CD4-positive, alpha-beta T cell treated with Interleukin-1 beta for 1 hour (primary cell): ENCODE measurements at places on chromosomes 6 and 20.

- DNase-seq: no peak
Measured at GRCh38 chr6:134171517-134171916, 119.1 kb upstream of the SLC2A12 start.

- peak; percentile 63 for DNase-seq
Measured at GRCh38 chr20:48723308-48724264, 104.2 kb downstream of the PREX1 start.

- no peak for DNase-seq
Measured at GRCh38 chr6:39204646-39205244, 24.5 kb downstream of the KCNK5 start.

DNA sequence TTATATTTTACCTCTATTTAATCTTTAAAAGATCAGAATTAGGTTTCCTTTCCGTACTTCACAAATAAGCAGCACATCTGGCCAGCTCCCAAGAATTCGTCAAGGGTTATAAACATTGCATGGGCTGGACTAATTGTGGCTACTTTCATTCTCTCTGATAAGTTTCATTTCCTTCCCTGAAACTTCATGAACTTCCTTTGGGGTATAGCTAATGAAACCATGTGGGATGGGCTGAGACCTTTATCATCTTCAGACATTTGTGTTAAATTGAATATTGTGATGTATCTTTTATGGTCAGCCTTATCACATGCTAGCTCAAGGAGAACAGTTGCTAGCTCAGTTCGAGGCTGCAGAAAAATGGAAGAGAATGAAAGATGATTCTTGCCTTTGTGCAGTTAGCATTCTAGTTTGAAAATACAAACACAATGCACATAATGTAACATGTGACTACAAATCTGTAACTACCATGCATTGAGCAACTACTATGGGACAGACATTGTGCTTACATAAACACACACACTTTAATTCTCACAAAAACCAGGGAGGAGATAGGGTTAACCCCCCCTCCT, 1.7 kb upstream of the GMPR start:
- no peak for DNase-seq

- no peak for DNase-seq
Measured at GRCh38 chr6:168037856-168038255, 40.4 kb downstream of the KIF25 start.

- no peak for DNase-seq
Measured at GRCh38 chr20:39263076-39263475, 300.9 kb downstream of the DHX35 start.

DNA sequence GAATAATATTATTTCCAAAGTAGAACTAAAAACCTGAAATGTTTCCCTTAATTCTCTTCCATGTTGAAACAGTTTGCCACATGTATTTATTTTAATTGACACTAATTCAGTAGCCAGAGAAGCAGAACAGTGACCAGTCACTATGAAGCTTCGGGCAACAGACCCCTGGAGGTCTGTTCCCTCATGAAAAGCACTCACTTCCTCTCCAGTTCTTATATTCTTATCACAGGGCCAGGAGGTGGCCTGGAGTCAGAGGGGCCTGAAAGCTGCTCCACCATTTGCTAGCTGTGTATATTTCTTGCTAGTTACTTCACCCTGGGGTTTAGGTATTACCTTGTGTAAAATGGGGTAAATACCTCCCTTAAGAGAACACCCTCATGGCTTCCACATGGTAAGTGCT, 49.1 kb downstream of the MAP7 start:
- DNase-seq: no peak

DNA sequence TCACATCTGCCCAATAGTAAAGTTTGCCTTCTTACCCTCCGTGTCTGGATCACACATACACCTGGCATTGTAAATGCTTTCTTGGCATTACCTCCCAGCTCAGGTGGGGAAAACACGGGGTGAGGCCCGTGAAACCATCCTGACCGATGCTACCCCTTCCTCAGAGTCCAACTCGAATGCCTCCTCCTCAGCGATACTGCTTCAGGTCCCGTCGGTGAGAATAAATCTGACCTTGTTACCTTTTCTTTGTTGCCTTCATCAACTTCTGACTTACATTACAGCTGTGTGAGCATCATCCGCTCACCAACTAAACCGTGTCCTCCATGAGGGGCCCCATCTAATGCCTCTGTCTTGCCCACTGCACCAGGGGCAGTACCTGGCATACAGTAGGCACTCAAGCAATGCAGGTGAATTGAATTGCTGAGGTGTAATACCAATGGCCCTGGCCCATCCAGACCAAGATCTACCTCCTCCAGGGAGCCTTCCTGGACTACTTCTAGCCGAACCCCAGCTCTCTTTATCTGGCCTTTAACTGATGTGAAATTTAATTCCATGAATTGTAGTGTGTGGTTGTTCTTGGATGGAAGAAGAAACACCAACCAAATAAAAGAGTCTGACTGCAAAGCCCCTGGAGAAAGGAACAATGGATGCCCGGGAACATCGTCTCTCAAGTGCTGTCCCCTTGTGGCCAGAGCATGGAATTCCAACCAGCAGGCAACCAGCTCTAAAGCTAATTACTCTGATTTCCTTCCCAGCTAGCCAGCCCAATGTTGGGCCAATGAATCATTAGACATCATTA, 141.5 kb downstream of the ANKRD60 start:
- DNase-seq: no peak

DNA sequence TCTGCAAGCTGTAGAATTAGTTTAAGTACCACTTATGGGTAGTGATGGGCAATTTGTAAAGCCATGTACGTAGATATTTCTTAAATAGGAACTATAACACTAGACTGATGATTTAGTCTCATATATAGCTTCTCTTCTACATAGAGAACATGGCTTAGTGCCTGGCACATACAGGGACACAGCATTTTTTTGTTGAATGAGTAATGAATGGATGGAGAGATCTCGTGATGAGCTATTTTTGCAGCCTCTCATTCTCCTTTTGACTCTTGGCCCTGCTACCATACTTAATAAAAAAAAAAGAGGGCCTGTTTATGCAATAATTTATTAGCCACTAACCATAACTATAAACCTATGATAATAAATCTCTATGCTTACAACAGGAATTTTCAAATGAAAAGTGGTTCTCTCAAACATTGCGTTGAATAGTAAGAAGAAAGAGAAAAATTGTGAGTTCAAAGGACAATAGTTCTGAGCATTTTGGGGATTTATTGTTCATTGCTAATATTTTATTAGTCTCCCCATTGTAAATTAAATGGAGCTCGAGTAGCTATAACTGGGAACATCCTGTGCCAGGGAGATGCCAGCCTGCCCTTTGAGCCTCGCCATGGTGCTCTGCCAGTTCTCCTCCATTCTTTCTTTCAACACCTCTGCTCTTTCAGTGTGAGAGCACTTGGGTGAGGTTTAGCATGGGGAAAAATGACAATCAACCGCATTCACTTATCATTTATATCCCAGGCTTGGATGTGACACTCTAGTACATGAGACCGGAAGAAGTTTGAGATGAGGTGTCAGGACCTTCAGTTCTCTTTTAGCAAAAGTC, 14.7 kb upstream of the RCAN2 start:
- DNase-seq: no peak

GRCh38 chr6:168148231-168148849, 69.3 kb upstream of the FRMD1 start:
- no peak for DNase-seq

DNA sequence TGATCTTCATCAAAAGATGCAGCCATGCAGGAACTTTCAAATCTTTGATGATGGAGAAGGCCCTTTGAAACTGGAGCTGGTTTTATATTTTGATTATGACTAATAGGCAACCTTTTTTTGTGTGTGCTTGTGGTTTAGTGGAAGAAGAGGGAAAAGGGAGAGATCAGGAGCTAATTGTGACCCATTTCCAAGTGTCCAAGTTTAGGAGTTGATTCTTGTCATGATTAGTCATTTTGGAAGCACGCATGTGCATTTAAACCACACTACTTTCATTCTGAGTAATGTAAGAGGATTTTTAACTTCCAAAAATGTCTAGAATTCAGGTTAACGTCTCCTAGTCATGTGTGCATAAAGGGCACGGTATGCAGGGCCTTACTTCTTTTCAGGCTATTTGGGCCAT, 3.5 kb downstream of the FOXO3 start:
- DNase-seq: no peak

GRCh38 chr20:36497856-36498255, 43.5 kb upstream of the MYL9 start:
- no peak for DNase-seq

DNA sequence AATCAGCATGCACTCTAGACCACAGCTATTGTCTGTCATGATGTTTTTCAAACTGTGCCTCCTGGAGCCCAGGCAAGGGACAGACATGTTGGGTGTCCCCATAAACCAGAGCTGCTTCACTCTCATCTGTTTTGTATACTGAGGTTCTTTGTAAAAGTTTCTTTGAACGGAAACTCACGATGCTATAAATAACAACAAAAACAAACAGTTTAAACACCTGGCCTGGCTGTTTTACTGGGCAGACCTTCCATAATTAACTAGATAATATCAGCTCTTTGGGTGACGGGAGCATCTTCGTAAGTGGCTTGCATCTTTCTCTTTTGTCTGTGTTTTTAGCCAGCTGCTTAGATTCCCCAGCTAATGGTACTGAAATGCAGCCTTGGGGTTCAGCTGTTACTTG, 190.3 kb downstream of the ZDHHC14 start:
- no peak for DNase-seq

- DNase-seq: no peak
Measured at GRCh38 chr6:105952772-105953690, 133.1 kb upstream of the PRDM1 start.

DNA sequence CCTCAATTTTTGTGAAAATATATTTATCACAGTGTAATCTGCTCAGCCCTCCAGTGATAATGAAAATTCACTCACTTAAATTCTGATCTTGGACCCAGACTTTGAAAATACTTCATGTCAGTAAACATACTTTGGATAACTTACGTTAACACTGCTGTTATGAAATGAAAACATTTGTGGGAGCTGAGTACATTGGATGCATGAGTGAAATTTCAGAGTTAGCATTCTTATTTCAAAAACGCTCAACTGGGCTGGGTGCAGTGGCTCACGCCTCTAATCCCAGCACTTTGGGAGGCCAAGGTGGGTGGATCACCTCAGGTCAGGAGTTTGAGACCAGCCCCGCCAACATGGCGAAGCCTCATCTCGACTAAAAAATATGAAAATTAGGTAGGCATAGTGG, 196.4 kb downstream of the UTRN start:
- no peak for DNase-seq

DNA sequence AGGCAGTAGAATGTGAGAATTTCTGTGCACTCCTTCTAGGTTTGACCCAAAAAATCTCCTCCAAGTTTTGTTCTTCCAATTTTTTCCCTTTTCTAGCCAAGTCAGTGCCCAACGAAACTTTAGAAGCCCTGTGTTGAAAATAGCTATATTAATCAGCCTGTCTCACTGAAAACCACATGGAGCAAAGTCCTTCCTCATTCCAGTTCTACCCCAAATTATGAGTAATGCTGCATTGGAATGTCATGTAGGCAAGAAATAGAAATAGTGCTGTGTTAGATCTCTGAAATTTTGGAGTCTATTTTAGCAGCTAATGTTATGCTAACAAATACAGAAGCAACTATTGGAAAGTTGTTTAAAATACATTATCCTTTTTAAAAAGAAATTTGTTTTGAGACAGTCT, 725.5 kb downstream of the TBC1D32 start:
- no peak for DNase-seq

DNA sequence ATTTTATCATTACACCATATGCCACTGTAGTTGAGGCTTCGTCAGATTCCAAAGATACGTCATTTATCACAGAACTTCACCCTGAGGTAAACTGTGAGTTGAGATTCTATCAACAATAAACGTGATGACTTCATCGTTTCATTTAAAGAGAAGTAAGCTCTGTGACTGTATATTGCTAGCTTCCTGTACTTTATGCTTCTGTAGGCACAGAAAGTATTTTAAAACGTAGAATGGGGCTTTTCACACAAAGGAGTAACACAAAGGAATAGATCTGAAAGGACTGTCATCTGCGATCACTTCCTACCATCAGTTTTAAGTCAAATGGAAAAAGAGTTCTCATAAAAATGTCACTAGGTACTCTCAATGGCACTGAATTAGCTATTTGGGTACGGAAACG, 234.4 kb upstream of the MCHR2 start:
- DNase-seq: peak; percentile 2

DNA sequence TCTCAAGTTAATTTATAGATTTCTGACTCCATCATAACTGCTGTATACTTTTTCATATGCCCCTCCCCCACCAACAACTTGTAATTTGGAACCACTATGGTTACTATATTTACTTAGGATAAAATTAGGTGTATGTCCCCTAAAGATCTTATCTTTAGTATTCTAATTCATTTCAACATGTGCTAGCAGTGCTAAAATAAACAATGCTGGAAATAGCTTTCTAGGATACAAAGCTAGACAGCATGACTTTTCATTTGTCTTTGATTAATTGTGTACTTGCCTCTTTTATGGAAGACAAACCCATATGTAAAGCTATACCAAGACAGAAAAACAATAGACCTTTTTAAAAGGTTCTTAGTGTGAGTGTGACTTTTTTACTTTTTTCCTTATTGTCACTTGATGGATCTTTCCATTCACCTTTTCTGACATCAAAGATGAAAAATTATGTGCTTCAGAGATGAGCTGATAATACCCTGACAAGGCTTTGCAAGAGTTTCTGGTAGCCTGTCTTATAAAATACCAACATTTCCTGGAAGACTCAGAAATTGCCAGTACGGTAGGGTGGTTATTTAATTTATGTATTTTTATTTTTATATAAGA, 31.2 kb upstream of the POPDC3 start:
- no peak for DNase-seq

GRCh38 chr6:127933852-127934840, 33.3 kb upstream of the THEMIS start:
- peak; percentile 68 for DNase-seq

GRCh38 chr6:116335612-116336215, 35.0 kb upstream of the DSE start:
- no peak for DNase-seq

DNA sequence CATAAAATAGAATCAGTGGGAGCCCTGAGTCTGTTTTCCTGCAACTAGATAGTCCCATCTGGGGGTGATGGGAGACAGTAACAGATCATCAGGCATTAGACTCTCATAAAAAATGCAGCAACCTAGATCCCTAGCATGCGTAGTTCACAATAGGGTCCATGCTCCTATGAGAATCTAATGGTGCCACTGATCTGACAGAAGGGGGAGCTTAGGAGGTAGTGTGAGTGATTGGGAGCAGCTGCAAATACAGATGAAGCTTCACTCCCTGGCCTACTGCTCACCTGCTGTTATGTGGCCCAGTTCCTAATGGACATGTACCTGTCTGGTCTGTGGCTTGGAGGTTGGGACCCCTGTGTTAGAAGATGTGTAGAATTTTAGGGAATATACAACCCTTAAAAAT, 904.5 kb upstream of the EPHA7 start:
- no peak for DNase-seq

GRCh38 chr6:19042420-19042819, 655.3 kb downstream of the RNF144B start:
- no peak for DNase-seq

GRCh38 chr20:63564036-63564810, 9.8 kb downstream of the HELZ2 start:
- DNase-seq: no peak
